ENCODE measurements at places on chromosomes 4 and X.
A peak's percentile ranks its signal among the peaks of the same experiment; 100 is the strongest.

DNA sequence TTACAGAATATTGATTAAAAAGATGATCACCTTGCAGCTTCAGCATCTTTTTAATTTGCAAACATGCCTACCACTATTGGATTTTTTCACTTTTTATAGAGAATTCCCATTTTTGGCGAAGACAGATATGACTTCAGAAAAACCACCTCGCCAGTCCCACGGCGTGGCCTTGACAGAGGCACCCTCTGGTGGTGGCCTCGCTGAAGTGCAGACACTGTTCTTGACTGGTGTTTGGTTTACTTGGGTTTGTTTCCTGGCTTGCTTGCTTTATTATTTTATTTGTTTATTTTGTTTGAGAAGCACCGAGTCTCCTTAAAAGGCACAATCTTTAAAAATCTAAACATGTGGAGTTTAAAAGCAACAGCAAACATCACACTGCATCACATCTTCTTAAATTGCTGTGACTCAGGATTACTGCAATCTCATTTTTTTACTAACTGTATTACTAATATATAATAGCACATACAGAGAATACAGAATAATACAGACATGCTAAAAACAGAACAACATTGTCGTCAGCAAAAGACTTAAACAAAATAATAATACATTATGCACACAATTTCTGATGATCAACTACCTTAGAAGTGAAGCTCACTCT lies 13.1 kb upstream of the AMTN start:
- peak; percentile 37 for DNase-seq

GRCh38 chr4:27020203-27020602 lies 159.6 kb downstream of the STIM2 start:
- DNase-seq = no peak

DNA sequence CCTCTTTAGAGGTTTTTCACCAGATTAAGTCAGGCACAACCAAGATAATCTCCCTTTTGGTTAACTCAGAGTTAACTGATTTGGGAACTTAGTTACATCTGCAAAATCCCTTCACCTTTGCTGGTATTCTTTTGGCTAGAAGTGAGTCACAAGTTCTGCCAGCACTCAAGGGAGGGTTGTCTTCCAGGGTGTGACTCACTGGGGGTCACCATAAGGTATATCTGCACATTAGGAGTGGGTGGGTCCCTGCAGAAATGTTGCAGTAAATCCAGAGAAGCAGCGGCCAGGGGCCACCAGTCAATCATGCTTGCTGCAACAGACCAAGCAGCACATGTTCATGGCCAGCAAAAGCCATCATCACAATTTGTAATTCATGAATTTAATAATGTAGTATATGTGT lies 59.8 kb upstream of the MAML3 start:
- DNase-seq = no peak

- no peak for DNase-seq
Measured at GRCh38 chrX:24928114-24928513, 87.7 kb downstream of the ARX start.

GRCh38 chr4:7295911-7296660 lies 103.7 kb downstream of the SORCS2 start:
- no peak for DNase-seq

GRCh38 chr4:86825511-86825910 lies 23.7 kb downstream of the SLC10A6 start:
- DNase-seq = no peak

- DNase-seq = no peak
Measured at GRCh38 chr4:156676116-156676851, 295.3 kb downstream of the PDGFC start.

DNA sequence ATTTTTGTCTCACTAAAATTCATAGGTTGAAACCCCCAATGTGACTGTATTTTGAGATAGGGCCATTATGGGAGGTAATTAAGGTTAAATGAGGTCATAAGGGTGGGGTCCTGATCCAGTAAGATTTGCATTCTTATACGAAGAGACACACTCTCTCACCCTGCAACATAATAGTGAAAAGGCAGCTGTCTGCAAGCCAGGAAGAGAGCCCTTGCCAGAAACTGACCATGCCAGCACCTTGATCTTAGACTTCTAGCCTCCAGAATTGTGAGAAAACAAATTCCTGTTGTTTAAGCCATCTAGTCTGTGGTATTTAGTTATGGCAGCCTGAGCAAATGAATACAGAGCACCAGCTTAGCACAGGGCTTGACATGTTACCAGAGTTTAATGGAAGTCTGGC lies 17.5 kb upstream of the IGSF1 start:
- no peak for DNase-seq

- no peak for DNase-seq
Measured at GRCh38 chrX:9844936-9845577, 58.8 kb downstream of the SHROOM2 start.

DNA sequence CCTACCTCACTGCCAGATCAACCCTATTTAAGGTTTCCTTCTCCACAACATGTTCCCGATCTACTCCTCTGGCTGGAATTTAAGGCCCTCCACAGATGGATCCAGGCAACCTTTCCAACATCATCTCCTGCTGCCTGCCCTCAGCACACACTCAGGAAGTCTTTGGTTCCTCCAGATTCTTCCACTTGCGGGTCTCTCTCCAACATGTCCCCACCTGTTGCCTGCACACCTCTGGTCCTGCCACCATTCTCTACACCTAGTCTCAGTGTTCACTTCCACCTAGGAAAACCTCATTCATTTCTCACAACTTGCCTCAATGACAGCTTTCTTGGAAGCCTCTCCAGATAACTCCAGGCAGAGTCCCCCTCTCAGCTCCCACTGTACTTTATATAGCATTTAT lies 80.1 kb downstream of the RTL5 start:
- no peak for DNase-seq

DNA sequence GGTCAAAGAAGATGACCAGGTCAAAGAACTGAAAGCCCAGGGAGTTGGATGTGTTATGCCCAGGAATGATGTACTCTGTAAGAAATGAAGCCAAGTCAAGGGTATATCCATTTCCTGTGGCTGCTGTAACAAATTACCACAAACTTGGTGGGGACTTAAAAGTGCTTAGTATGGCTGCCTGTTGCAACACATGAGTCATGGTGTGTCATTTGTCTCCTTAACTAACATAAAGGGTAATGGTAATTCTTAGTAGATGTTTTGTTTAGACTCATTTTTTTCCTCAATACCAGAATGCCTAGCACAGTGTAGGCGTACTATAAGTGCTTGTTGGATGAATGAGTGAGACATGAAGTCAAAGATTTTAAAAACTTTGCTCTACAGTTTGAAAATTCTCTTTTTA lies 45.7 kb downstream of the SYTL5 start:
- DNase-seq = no peak

DNA sequence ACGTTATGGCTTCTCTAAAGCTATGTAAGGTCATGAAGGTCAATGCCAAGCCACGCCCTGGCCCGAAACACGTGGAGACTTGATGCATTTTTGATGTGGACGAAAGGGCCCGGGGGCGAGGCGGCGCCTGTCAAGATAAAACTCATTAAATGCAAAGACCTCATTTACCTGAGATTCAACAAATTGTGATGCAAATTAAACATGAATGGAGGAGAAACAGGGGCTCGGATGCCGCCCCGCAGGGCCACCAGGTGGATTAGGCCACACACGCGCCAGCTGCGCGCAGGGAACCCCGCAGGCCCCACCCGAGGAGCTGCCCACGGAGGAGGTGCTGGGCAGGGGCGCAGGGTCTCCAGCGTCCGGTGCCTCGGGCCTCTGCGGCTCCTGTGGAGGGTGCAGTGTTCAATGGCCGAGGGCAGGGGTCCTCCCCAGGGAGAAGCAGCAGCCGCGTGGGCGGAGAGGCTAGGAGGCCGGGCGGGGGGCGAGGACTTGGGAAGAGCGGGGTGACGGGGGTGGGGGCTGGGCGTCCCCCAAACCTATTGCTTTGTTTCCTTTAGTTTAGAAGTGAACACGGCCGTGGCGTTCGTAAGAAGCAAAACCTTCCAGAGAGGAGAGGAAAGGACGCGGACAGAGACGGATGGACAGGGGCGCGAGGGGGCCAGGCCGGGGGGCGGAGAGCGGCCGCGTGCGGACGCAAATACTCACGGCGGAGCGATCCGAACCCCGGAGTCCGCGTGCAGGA lies 40.4 kb downstream of the CPLX1 start:
- DNase-seq = no peak

DNA sequence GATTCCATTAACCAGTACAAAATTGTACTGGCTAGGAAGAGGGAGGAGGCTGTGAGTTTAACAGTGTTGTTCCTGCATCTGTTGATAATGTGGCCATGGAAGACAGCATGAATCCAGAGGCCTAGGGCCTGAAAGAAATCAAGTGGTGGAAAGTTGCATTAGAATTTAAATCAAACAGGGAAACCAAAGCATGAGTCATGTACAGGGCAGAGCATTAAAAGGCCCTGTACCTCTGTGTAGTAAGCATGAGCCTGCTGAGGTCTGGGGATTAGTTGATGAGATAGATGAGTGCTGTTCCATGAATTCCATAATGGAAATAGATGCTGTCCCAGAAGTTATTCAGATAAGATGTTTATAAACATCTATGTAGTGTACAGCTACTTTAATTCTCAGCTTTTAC lies 58.3 kb downstream of the MID1IP1 start:
- no peak for DNase-seq

DNA sequence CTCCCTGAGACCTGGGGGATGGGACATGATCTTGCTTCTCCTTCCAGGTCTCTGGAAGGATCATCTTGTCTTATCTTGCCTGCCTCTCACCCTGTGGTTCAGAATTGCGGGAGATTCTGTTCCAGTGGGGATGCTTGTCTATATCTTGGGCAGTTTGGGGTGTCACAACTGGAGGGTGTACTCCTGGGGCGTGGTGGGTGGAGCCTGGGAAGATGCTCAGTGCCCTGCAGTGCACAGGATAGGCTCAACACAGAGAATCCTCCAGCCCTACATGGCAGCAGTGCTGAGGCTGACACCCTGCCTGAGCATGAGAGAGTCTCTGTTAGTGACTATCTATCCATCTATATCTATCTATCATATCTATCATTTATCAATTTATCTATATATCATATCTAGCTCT lies 7.7 kb downstream of the P2RY8 start:
- DNase-seq = no peak

- DNase-seq = no peak
Measured at GRCh38 chr4:155878611-155879010, 12.5 kb upstream of the ASIC5 start.

DNA sequence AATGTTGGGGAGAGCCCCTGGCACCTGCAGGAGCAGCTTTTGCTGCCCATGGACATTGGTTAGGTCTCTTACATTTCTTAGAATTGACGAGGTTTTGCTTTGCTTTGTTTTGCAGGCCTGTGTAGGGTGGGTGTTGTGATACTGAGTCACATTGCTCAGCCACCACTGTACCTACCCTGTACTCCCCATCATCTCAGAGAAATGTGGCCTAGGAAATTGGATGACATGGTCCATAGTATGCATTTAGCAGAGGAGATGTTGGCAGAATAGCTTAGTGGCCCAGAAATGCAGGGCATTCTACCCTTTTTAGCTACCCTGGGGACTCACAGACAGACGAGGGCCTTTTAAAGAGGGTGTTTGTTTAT lies 43.7 kb downstream of the IL21 start:
- no peak for DNase-seq

- no peak for DNase-seq
Measured at GRCh38 chr4:106987311-106987710, 48.8 kb downstream of the DKK2 start.

- DNase-seq = no peak
Measured at GRCh38 chr4:13567125-13567524, 22.8 kb upstream of the NKX3-2 start.

GRCh38 chr4:88737307-88737941 lies 39.8 kb upstream of the NAP1L5 start:
- DNase-seq = peak; percentile 5

DNA sequence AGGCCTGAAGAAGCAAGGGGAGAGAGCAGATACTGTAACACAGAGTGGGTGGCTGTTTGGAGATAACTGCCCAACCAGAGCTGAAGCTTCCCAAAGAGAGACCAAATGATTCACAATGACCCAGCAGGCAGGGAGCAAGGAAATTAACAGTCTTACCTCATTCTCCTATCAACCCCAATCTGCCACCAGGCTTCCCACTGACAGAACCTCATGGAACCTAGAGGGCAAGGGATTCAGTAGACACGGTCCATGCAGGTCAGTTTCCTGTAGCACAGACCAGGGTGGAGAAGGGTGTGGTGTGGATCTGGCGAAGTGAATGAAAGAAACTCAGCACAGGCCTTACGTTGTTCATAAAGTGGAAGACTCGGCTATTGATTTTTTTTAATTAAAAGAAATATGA lies 60.7 kb upstream of the ALB start:
- DNase-seq = no peak

GRCh38 chr4:100208964-100209363 lies 18.7 kb upstream of the DDIT4L start:
- DNase-seq = no peak

DNA sequence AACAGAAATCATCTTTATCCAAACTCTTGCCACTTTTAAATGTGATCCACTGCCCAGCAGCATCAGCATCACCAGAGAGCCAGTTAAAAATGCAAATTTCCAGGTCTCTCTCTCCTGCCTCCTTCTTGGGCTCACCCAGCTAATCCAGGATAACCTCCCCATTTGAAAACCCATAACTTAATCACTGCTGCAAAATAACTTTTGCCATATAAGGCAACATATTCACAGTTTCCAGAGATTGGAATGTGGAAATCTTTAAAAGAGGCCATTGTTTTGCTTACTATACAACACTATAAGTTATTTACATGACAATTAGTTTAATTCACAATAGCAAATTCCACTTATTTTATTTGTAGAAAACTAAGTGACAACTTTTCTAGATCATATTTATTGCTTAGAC lies 4.8 kb upstream of the EXOSC9 start:
- DNase-seq = no peak

- no peak for DNase-seq
Measured at GRCh38 chr4:23931489-23931830, 41.6 kb upstream of the PPARGC1A start.

GRCh38 chrX:31190221-31190975 lies 118.6 kb upstream of the FTHL17 start:
- no peak for DNase-seq

GRCh38 chr4:139655116-139655515 lies 10.5 kb upstream of the MGST2 start:
- no peak for DNase-seq

- no peak for DNase-seq
Measured at GRCh38 chr4:14792702-14793227, 209.5 kb upstream of the CPEB2 start.

Measured in CD4-positive, alpha-beta T cell treated with Interleukin-21 for 1 hour (primary cell).